NCI-H1694 treated with DMSO at 0.1 percent for 48 hours (cell line): ENCODE measurements at places on chromosomes 5 and 9.

GRCh38 chr5:82018462-82018861, 46.6 kb downstream of the ATG10 start:
- peak; percentile 86 for DNase-seq

- no peak for DNase-seq
These were observed 4.4 kb upstream of the PDE6A start for GRCh38 chr5:149948993-149949392.

GRCh38 chr5:79200573-79201183, 35.3 kb upstream of the JMY start:
- DNase-seq = peak; percentile 20

GRCh38 chr5:43203373-43203772, 11.3 kb downstream of the NIM1K start:
- no peak for DNase-seq

- DNase-seq = no peak
These were observed 140.4 kb upstream of the EGFLAM start for GRCh38 chr5:38117784-38118479.

DNA sequence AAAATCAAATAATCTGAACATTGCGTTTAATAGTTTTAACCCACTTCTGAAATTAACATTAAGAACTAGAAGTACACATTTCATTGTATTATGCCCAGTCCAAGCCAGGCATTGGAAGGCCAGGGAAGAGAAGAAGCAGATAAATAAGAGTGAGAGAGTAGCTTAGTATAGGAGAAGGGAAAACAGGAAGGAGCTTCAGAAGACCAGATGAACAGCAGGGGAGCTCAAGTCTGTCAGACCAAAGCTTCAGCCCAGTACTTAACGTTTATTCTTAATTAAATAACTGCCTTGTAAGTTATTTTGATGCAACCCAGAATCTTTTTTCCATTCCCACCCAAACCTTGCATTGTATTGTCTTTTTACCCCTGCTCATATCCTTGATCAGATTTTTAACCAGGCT, 11.5 kb upstream of the FAM120AOS start:
- no peak for DNase-seq

DNA sequence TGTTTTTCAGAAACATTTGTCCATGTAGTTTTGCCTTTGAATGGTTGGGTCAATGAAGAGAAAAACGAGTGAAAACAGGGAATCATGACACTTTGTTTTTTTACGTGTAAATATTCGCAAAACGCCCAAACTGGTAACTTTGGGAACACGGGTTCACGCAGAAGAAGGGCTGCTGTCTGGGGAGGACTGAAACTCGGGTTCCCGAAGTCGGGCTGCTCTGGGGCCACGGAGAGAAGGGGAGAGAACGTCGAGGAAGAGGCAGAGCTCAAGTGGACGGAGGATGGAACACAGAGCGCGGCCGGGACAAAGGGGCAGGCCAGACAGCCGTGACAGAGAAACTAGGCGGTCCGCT, 478 bp upstream of the SETD9 start:
- DNase-seq = no peak

DNA sequence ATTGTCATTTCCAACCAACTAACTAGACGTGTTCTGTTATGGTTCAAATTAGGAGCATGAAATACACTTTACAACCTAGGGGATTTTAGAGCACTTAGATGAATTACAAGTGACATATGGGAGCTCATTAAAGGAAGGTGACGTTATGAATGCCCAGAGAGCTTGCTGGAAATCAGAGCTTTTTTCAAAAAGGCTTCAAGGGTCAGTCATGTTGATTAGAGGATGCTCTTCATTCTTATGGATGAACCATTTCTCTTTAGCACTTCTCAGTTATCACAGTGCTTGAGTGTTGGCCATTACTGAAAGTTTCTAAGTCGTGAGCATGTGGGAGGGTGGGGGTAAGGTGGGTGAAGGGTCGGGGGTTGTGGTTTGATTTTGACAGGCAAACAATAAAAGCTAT, 1245.5 kb upstream of the DMAC1 start:
- peak; percentile 27 for DNase-seq

DNA sequence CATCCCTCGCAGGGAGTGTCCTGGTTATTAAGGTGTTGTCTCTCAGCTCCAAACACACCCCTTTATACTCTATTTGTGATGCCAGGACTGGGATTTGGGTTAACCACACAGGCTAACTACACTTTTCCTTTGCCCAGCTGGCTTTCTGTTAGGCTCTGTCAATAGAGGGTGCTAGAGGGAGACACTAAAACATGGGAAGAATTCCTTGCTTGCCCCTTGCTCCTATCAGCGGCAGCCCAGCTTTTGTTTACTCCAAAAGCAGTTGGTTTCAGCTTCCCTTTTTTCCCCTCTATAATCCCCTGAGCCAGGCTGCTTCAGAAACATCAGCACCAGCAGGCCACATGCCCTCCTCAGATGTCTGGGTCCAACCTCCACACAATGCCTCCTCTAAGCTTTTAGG, 297.1 kb downstream of the KCTD16 start:
- peak; percentile 87 for DNase-seq

GRCh38 chr5:66597183-66597757, 1.1 kb downstream of the MAST4 start:
- no peak for DNase-seq

DNA sequence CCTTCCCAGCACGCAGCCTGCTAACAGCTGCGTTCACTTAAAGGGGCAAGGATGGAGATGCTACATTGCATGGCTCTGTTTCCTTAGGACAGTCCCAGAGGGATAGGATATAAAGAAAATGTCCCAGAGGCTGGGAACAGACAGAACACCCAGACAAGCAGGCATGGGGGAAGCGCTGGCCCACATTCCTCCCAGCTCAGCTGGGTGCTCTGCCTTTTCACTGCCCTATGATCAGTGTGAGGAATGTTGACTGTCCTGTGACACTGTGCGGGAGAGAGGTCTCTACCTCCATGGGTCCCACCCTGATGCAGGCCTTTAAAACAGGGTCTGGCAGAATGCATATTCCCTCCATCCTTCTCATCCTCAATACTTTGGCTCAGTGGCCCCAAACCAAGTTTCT, 459.4 kb upstream of the DMAC1 start:
- no peak for DNase-seq

DNA sequence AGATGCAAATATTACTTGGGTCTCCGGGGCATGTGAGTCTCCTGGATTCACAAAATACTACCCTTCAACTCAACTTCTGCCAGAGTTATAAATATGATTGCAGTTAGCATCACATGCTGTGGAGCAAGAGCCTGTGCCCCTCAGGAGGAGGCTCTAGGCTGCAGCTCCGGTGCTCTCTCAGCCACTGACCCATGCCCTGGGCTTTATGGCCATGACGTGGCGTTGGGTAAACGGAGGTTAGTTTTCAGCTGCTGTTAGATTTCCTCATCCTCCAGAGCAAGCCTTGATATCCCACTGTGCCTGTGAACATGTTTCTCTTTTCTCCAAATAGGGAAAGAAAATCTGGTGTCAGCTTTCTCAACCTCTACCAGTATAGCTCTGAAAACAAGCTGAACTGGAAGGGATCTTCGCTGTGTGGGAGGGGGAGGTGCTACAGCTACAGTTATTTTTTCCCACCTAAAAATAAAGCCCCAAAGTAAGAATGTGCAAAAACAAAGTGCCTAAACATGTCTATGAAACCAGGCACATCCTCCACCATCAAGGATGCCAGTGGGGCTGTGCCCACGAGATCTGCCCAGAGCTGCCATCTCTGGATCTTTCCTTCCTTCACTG, 124.4 kb upstream of the GPR151 start:
- DNase-seq = no peak
